Uterine smooth muscle cell (primary cell): ENCODE measurements at places on chromosomes 2 and 18. TPM values are rescaled to one million over a fixed set of nuclear protein-coding genes. Genes with fewer than 3 reads are reported as not detected.

Gene CRYGD
- not detected in 2 replicates for total RNA-seq

Gene BCL11A
- 0.37 and 0.44 TPM in 2 replicates for total RNA-seq

Gene AKAIN1
- not detected in 2 replicates for total RNA-seq

Gene STPG4
- 0.12 and 0.44 TPM in 2 replicates for total RNA-seq

Gene MAP3K19
- not detected in 2 replicates for total RNA-seq
